ENCODE measurements at places on chromosomes 5 and 9.

- no peak for DNase-seq
Measured at GRCh38 chr5:165779505-165779904, 2274.1 kb downstream of the MAT2B start.

GRCh38 chr5:82613891-82614290, 335.7 kb upstream of the RPS23 start:
- DNase-seq = no peak

DNA sequence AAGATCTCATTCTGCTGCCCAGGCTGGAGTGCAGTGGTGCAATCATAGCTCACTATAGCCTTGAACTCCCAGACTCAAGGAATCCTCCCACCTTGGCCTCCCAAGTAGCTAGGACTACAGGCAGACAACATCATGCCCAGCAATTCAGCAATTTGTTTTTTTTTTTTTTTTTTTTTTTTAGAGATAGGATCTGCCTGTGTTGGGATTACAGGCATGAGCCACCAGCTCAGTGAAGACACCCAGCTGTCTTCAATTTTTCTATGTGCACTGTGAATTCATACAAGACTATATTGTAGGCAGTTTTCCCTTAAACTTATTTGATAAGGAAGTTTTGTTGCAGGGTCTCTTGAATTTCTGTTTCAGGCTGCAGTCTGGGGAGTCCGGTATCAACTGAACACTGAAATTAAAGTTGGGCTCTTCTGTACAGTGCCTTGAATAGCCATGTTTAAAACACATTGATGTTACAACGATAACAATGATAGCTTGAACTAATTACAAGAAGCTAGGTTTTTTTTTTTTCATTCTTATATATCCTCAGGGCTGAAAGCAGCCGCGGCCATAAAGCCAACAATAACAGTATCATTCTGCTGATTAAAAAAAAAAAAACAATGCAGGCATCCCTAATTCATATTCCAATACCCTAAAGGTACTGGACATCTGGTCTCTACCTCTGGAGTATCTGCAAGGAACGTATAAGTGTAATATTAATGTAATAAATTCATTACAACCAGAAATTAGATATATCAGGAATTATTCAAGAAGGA, 63.5 kb downstream of the MPDZ start:
- no peak for DNase-seq

GRCh38 chr5:1182633-1183423, 18.6 kb upstream of the SLC6A19 start:
- no peak for DNase-seq

DNA sequence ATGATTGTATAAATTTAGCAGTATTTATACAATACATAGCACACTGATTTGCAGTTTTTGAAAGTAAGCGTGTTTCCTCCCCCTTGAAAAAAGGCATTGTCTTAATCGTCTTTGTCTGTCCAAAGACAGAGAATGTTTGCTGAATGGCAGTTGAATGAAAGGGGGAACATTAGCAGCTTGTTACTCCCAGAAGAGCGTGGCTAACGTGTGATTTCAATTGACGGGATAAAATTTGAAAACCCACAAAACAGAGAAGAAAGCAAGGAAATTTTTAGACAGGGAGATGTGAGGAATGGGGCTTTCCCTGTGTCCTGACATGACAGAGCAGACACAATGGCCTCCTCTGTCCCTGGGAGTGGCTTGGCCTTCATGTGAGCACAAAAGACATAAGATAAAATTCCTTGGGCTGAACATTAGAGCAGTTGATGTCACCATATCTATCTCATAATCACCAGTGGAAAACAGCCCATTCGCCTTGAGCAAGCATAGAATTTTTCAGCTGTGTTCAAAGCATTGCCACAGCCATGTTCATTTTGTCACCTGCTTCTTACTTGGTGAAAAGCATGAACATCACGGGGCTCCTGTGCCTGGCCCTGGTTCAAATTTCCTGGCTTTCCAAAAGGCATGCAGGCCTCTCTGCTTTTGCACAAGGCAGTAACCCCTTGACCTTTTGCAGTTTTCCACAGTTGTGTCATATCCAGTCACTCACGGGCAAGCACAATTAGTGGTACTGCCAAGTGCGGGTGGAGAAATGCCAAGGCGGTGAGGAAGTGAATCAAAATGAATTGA, 126.9 kb downstream of the TLE1 start:
- DNase-seq = no peak

GRCh38 chr9:74006935-74007334, 490.2 kb upstream of the RORB start:
- no peak for DNase-seq

Measured in GM19239 (cell line).